ENCODE measurements at places on chromosomes 7 and 10.

GRCh38 chr7:34015651-34016050 lies 110.3 kb downstream of the BMPER start:
- DNase-seq: no peak

DNA sequence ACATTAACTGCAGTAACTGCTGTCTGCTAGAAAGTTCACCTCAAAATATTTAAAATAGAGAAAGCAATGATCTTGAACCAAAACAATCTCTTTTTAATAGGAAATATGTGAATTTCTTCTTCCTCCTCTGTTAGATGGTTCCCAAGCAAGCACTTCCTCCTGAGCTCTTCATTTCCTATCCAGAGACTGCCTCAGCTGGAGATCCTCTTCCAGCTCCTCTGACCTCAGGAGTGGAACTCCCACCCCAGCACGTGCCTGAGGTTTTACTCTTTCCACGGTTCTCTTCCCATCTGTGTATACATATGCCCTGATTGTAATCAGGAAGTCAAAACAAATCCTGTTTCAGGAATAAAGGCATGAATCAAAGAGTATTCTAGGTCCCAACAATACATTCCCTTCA lies 5.6 kb downstream of the DENND11 start:
- no peak for DNase-seq

- DNase-seq: no peak
Observed at GRCh38 chr10:100612601-100613595, 77.2 kb downstream of the HIF1AN start.

DNA sequence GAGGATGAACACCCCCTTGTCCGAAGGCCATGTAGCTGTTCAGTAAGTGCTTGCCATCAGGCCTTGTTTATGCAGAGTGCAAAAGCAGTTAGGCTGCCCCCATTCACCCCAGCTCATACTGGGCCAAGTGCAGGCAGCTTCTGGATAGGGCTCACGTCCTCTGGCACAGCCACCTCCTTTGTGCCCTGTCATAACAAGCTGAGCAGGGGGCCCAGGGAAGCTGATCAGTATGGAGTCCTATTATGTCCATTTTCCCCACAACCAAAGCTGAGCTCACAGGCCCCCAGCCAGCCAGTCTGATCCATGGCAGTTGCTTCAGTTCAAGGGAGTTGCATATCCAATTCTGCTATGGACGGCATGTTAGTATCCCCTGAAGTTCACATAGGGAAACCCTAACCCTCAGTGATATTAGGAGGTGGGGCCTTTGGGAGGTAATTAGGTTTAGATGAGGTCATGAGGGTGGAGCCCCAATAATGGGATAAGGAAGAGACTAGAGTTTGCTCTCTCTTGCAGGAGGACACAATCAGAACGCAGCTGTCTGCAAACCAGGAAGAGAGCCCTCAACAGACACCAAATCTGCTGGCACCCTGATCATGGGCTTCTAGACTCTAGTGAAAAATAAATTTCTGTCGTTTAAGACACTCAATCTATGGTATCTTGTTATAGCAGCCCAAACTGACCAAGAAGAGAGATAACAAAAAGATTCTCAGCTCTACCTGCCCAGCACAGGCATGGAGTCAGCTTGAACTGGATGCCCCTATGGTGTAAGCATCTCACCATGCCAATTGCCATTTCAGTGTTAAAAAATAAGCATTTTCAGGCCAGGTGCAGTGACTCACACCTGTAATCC lies 155.9 kb downstream of the FGFR2 start:
- DNase-seq: no peak

DNA sequence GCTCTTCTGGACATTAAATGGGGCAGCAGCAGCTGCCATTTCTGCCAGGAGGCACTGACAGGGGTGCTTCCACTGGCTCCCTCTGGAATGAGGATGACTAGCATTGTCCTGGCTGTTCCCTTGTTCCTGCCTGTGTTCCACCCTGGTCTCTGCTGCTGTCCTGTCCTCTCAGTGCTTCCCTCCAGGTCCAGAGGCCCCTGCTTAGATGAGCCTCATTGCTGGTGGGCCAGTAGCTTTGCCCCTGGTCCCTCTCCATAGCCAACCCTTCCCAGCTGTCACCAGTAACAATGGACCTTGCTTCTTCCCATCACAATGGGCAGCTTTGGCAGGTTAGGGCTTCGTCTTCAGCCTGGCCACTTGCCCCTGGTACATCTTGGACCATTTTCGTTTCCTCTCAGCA lies 561.1 kb downstream of the TCERG1L start:
- no peak for DNase-seq

GRCh38 chr7:106269254-106269961 lies 15.4 kb downstream of the NAMPT start:
- no peak for DNase-seq

DNA sequence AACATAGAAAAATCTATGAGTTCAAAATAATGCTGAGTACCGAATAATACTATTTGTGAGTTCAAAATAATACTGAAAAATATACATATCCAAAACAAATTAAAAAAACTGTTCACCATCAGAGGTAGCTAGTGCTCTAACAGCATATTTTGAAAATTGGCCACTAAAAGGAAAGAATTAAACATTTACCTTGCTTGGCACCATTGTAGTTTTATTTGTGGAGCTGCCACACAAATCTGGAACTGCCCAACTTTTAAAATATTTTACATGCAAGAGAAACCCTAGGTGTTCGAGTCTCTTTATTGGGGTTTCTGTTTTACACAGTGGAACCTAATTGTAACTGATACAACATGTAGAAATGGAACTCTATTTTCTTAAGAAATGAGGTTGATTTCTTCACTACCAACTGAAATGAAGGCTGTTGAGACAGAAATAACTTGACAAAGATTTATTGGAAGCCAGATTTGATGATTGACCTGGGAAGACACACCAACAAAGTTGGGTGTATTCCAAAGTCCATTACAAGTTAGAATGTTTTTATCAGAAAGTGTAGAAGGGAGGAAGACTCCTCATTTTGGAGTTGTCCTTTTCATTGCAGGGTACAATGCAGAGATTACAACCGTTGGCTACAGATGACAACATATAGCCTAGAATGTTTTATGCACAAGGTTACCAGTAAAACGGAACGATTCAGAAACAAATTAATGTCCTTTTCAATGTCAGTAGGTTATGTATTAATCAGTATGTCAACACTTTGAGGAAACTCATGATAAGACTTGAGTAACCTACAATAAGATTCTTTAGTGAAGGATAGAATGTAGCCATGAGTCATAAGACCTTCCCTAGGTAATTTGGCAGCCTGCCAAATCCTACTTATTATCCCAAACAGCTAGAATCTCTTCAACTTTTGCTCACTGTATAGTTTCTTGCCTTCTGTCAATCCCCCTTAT lies 73.8 kb upstream of the PAPSS2 start:
- no peak for DNase-seq

GRCh38 chr10:7421526-7421925 lies 10.7 kb upstream of the SFMBT2 start:
- DNase-seq: no peak

DNA sequence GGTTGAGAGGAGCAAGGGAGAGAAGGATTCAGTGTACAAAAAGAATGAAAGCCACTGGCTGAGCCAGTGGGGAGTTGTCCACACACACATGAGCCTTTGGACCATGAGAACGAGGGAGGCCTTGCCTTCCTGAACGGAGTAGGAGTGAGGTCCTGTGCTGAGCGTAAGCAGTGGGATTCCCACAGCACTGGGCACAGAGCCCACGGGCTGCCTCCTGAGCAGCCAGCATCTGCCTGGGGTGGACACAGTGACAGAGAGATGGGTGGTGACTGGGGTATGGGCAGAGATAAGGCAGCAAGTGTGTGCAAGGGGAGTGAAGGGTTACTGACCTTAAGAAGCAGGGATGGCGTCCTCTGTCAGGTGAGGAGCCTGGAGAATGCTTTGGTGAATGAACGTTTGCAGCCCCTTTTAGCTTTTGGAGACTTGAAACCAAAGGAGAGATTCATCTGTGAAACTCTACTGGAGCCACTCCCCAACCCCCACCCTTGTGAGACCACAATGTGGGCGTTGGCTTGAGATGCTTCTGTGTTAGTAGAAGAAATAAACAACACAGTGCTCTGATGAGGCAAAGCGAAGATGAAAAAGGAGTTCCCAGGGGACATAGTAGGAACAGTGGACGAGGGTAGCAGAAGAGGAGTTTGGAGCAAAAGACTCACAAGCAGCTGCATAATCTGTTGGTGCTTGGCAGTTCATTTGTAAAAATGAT lies 56.5 kb downstream of the FIGNL1 start:
- DNase-seq: peak; percentile 77

DNA sequence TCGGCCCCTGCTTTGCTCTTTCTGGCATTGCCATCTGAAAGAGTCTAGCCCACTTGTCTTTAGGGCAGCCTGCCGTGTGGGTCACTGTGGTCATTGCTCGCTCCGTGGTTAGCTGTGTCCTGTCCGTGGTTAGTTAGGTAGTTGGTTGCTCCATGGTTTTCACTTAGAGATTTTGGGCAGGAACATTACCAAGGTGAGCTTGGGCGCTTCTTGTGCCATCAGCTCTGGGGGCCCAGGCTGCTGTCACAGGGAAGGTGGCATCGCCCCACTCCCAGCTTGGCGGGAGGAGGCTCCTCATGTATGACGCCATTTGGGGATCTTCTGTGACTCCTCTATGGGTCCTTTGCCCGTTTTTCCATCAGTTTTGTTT lies 53.1 kb downstream of the INPP5A start:
- no peak for DNase-seq

- DNase-seq: no peak
Observed at GRCh38 chr10:119347181-119347974, 140.0 kb downstream of the GRK5 start.

- DNase-seq: no peak
Observed at GRCh38 chr10:12825260-12825849, 176.2 kb downstream of the CCDC3 start.

DNA sequence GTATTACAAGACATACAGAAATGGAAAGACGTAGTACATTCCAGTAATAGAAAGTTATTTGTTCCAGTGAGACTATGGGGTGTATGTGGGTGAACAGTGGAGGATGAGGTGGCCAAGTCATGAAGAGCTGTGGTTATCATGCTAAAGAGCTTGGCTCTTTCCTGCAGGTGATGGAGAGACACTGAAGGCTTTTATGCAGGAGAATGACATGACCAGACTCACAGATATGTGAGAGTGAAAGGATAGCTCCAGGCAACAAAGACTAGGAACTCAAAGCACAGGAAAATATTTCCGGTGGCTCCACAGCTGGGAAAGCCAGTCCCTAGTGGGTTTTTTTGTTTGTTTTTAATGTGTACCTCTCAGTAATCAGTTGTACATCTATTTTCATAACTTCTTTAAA lies 133.5 kb downstream of the TSPAN12 start:
- DNase-seq: no peak

GRCh38 chr10:133258066-133258817 lies 18.4 kb downstream of the ADAM8 start:
- peak; percentile 66 for DNase-seq

- DNase-seq: no peak
Observed at GRCh38 chr7:44189286-44189992, at the start of gene GCK. Gene GCK, minus strand, starts transcription at chr7:44189439. Its CDS starts 486 bp downstream, at chr7:44188953.

- no peak for DNase-seq
Observed at GRCh38 chr10:75189266-75190096, 21.1 kb upstream of the VDAC2 start.

- DNase-seq: no peak
Observed at GRCh38 chr10:5589661-5590511, 65.1 kb downstream of the CALML3 start.

DNA sequence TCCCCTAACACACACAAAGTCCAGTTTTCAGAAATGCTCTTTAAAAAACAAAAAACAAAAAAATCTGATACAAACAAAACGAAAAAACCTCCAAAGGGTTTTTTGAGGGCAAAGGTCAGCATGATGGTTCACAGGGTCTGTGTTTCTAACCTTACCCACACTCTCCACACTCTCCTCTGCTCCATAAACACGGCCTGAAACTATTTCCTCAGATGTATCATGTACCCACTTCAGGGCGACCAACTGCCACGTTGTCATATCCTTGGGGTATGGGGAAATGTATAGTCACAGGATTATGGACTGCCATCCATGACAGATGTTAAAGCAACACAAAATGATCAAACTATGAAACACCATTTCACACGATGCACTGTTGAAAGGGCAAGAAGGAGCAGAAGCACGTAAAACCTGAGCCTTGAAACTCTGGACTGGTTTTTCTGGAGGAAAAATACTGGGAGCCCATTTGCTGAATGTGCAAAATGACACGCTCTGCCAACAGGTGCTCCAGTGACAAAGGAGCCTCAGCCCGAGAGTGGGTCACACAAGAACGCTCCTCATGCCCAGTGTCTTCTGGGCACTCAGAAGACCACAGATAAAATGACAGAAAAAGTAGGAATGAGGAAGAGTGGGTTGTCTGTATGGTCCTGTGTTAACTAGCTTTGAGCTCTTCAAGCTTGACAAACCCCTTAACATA lies 15.8 kb downstream of the NAPEPLD start:
- no peak for DNase-seq

GRCh38 chr7:1919539-1920265 lies 249.6 kb downstream of the ELFN1 start:
- DNase-seq: no peak

GRCh38 chr10:128684215-128684614 lies 558.0 kb upstream of the MKI67 start:
- DNase-seq: no peak

GRCh38 chr10:19803676-19804075 lies 12.6 kb upstream of the PLXDC2 start:
- no peak for DNase-seq

- no peak for DNase-seq
Observed at GRCh38 chr7:98293746-98294145, 12.3 kb downstream of the BRI3 start.

DNA sequence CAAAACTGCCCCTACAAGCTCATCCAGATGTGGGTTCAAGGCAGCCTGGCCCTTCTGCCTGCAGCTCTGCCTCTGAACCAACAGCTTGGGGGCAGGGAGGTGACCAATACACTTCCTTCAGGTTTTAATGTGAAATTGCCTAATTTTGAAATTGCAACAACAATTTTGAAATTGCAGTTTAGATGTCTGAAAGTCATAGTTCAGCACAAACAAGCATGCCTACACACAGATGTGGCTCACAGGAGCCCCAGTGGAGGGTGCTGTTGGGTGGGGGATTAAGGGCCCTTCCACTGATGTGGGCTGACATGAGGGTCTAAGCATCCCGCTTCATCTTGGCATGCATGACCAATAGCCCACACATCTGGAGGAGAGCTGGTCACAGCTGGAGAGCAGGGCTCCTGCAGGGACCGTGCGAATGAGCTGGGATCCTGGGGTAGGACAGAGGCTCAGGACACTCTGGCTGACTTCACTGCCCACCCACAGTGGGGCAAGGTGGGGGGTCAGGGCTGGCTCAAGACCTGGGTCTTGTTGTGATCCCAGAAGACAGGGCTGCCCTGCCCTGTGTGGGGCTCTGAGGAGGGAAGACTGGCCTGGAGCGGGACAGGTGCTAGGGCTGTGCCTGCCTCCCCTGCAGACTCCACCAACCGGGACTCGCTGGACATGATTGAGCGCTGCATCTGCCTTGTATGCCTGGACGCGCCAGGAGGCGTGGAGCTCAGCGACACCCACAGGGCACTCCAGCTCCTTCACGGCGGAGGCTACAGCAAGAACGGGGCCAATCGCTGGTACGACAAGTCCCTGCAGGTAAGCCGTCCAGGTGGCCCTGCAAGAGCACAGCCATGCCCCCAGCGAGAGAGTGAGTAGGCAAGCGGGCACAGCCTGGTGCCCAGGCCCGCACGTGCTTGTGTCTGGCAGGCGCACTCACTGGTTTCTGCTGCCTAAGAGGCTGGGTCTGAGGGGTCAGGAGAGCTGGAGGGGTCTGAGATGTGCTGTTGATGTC lies 32.3 kb downstream of the CHAT start:
- no peak for DNase-seq

GRCh38 chr10:128451879-128452278 lies 325.7 kb upstream of the MKI67 start:
- DNase-seq: no peak

All from activated CD4-positive, alpha-beta T cell treated with anti-CD3 and anti-CD28 coated beads, Interleukin-10, Interleukin-2, amounts not matched to agents 100 ng/mL and 50 ng/mL, durations not matched to agents 16 hours and 8 hours (primary cell).